Heart left ventricle (tissue), 16 donors: ENCODE measurements at places on chromosomes 13 and 19.
A peak's percentile ranks its signal among the peaks of the same experiment; 100 is the strongest.

- DNase-seq, result no peak
Observed at GRCh38 chr19:30781047-30781446, 408.9 kb downstream of the ZNF536 start.

DNA sequence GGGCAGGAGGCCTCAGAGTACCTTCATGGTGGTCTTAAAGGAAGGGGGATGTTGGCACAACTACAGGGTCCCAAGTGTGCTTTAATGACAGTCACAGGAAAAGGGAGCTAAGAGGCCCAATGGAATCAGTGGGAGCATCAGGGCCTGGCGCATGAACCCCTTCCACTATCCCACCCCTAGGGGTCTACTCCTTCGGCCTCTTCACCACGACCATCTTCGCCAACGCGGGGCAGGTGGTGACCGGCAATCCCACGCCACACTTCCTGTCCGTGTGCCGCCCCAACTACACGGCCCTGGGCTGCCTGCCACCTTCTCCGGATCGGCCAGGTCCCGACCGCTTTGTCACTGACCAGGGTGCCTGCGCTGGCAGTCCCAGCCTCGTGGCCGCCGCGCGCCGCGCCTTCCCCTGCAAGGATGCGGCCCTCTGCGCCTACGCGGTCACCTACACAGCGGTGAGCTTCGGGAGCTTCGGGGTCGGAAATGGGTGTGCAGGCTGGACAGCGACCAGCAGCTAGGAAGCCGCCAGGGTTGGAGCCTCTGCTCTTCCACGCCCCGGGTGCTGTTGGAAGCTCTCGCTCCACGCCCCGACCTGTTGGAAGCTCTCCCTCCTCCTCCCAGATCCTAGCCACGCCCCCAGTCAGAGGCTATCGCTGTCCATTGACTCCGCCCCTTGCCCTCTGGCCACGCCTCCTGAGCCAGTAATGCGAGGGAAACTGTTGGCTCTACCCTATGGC, 6.0 kb downstream of the PLPPR2 start:
- peak; percentile 75 for DNase-seq

GRCh38 chr13:30153545-30154426, 153.6 kb downstream of the KATNAL1 start:
- DNase-seq, result no peak

DNA sequence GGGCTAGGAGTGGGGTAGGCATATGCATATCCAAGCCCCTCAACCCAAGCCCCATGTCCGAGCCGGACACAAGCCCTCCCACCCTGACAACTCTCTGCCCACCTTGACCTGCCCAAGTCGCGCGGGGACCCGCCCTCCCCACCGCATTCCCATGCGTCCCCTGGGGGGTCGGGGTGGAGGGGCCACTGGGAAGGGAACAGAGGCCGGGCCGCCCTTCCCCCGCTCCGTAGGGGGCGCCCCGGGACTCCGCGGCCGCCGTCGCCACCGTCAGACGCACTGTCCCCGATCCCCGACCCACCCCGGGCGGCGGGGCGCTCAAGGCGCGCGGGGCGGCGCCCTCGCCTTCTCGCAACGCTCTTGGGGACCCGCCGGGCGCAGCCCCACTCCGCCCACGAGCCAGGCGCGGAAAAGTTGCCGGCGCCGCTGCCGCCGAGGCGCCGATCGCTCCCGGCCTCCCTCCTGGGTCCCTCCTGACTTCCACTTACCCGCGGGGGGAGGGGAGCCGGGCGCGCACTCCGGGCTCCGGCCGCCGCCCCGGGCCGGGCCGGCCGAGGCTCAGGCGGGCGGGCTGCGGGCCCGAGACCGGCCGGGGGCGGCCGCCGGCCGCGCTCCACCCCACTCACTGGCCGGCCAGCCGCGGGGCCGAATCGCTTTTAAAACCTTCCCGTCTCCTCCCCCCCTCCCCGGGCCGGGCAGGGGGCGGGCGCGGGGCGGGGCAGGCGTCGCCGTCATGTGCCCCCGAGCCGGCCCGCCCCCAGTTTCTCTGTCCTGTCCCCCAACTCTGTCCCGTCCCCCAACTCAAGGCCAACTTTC, 34.4 kb upstream of the NANOS3 start:
- peak; percentile 93 for DNase-seq

GRCh38 chr19:39144290-39145071, 18.9 kb downstream of the PAK4 start:
- no peak for DNase-seq

DNA sequence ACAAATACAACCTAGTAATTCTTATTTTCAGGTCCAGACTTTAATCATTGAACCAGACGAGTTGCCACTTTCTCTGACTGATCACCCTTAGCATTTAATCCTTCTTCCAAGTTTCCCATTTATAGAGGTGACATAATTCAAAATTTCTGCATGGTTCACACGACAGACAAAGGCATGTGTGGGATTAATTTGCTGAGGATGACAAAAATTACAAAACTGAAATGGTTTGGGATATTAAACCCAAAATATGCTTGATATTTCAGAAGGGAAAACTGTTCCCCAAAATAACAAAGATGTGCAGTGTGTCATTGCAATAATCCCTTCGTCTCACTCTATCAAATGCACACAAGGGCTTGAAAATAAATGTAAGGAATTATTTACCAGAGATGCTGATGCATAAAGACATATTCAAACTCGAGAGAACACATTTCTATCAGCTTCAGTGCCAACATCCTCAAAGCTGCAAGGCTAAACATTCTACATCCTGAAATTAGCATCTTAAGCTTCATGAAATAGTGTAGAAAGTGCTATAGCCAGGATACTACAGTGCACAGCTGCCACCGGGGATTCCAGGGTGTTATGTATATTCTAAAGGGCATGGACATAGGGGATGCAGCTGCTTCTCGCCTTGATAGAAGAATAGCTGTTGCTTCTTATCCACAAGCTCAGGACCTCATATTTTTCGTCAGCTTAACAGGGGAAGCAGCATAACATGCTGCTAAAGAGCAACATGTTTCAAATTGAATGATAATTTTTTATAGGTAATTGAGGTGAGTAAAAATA, 198.7 kb upstream of the SLITRK1 start:
- no peak for DNase-seq

DNA sequence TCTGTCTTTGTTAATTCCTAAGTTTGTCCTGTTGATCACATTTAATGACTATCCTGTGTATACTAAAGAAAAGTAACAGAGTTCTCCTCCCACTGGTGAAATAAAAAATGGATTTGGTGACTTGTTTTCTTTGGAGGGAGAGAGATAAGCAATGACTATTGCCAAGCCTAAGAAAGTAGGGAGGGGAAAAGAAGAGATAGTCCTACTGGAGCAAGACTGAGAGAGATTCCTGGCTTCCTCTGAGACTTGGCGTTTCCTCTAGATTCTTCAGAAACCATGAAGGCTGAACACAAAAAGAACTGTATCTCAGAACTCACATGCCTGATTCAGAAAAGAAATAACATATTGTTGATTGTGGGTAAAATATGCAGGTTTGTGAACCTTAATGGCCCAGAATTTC, 406.5 kb downstream of the FOXO1 start:
- no peak for DNase-seq

GRCh38 chr19:49327878-49328544, 3.0 kb upstream of the SLC6A16 start:
- no peak for DNase-seq

DNA sequence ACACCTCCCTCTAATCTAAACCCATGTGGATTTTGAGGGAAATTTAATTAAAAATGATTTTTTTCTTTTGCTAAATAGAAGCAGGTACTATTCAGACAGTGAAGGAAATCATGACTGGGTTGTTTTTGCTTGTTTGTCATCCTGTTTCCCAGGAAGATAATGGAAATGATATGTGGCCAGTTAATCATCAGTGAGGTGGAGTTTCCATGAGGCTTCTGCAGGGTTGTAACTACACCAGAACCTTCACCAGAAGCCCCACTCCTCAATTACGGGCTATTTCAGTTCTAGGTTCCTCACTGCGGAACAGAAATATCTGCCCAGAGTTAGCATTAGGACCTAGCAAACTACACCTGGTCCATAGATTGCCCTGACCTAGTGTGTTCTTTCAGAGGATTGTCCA, 394.0 kb downstream of the DLEU7 start:
- DNase-seq, result no peak

- no peak for DNase-seq
Observed at GRCh38 chr19:47036097-47036651, 12.2 kb downstream of the TMEM160 start.

- DNase-seq, result no peak
Observed at GRCh38 chr13:78971355-78972025, 312.5 kb upstream of the OBI1 start.

- DNase-seq, result peak; percentile 52
Observed at GRCh38 chr19:42129399-42130253, 2.6 kb downstream of the POU2F2 start.

- no peak for DNase-seq
Observed at GRCh38 chr13:77353995-77354394, 27.1 kb upstream of the MYCBP2 start.

DNA sequence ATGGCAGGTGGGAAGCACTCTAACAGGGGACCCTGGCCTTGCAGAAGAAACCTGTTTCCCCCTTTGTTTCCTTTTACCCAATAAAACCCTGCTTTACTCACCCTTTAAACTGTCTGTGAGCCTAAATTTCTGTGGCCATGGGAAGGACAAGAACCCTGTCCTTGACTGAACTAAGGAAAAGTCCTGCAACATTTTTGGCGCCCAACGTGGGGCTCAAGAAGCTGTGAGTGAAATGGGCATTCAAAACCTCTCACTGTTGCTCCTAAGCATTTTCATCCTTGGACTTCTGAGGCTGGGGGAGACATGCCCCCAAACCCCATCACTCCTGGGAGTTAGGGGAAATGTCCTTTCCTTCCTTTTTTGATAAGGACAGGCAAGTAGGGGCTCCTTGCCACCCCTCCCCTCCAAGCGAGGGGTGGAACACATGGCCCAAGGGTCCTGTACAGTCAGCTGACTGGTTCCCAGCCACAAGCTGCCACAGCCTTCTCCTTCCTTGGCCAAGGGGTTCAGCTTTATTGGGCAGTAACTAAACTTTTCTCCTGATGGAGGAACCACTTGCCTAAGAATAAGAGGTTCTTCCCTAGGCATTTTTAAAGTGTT, 381.6 kb downstream of the KLF5 start:
- DNase-seq, result no peak

DNA sequence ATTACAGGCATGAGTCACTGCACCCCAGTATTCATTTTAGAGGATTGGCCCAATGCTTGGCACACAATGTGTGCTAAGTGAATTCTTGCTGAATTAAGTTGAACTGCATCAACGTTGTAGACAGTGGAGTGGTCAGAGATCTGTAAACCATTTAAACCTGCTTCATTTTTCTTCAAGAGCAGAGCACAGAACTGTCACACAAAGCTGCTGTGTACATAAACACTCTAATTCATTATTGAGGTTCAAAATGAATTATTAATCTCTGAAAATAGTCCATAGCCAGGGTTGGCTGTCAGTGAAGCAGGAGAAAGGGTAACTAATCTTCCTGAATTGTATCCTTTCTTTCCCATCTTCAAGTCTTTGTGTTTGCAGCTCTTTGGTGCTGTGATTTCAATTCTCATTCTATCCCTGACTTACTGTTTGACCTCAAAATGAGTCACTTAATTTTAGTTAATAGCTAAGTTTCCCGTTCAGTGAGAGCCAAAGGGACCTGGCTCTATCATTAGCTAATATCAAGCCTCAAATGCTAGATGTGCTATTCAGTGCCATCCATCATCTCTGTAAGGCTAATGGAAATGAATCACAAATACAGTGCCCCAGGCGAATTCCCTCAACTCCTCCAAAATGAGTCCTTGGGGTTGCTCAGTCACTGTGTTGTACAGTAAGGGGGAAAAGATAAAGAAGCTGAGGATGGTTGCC, 77.0 kb upstream of the TSC22D1 start:
- no peak for DNase-seq

DNA sequence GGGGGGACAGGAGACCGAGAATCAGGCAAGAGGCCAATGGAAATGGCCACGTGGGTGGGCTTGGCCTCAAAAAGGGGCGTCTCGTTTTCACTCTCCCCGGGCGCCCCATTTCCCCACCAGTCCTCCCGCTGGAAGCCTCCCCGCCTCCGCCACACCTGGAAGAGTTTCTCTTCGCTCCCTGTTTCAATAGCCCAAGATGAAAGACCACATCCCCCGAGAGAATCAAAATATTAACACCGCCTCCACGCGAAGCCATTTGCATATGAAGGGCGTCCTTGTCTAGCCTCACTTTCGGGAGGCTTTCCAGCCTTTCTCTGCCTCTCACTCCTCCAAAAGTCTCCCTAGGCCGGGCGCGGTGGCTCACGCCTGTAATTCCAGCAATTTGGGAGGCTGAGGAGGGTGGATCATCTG, 691 bp upstream of the OLFM2 start:
- no peak for DNase-seq

DNA sequence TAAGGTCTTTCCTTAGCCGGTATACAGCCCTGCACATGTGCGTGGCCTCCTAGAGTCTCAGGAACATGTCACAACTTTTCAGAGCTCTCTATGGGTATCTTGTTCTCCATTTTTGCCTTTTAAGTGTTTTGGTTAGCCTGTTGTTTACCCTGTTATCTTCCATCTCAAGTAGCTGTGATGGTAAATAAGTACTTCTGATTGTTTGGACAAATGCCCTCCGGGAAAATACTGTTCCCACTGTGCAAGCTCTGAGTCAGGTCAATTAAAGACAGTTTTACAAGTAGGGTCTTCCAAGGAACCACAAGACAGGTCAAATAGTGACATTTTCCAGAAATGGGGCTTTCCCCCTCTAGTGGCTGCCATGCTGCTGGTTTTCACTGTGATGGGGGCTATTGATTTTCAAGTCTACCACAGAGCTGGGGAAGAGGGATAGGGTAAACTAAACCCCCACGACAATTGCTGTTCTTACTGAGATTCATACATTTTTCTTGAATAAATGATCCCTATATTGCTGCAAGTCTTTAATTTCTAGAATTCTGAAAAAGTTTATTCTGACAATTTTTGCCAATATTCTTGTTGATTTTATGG, 109.5 kb downstream of the TM9SF2 start:
- no peak for DNase-seq

- no peak for DNase-seq
Observed at GRCh38 chr13:34993470-34993869, 51.4 kb downstream of the NBEA start.

GRCh38 chr19:15276620-15277215, 44.5 kb upstream of the EPHX3 start:
- DNase-seq, result no peak

GRCh38 chr13:31433746-31434145, 234.0 kb downstream of the B3GLCT start:
- no peak for DNase-seq

GRCh38 chr13:31896427-31896826, 135.1 kb upstream of the FRY start:
- peak; percentile 57 for DNase-seq

GRCh38 chr13:44726778-44727177, 150.6 kb upstream of the TSC22D1 start:
- no peak for DNase-seq

GRCh38 chr19:2607712-2608601, 94.5 kb downstream of the GNG7 start:
- no peak for DNase-seq

GRCh38 chr19:44582581-44583265, 30.6 kb upstream of the IGSF23 start:
- DNase-seq, result peak; percentile 49

DNA sequence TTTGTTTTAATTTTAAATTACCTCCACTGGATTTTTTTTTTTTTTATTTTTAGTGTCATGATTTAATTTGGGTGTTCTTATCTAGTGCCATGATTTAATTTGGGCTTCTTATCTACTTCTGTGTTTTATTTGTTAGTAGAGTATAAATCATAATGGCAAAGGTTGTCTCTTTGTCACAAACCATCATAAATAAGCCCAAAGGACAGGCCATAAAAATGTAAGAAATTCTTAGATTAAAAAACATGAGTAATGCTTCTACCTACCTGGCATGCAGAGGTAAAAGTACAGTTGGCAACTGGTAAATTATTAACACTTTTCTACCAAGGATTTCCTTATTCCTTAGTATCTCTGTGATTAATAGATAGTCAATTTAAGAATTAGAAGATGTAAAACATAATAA, 55.2 kb downstream of the ERCC5 start:
- no peak for DNase-seq
